ENCODE measurements at places on chromosomes 6 and 20.

DNA sequence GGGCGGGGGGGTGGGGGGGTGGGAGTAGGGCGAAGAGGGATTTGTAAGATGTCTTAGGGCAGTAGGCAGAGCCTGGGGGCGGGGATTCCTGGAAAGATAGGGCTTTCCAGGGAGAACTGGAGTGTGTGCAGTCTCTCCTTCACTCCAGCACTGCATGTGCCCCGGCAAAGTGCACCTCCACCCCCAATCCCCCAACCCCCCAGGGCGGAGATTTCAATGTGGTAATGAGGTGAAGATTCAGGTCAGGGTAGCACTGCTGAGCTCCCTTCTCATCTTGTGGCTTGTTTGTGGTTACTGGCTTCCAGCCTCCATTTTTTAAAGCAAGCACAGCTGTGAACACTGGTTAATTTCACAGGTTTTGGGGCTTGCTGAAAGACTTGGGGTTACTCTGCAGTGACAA, 5.9 kb downstream of the TMEM239 start:
- no peak for DNase-seq

GRCh38 chr20:38751360-38751976, 3.2 kb downstream of the ACTR5 start:
- DNase-seq, result peak; percentile 26

DNA sequence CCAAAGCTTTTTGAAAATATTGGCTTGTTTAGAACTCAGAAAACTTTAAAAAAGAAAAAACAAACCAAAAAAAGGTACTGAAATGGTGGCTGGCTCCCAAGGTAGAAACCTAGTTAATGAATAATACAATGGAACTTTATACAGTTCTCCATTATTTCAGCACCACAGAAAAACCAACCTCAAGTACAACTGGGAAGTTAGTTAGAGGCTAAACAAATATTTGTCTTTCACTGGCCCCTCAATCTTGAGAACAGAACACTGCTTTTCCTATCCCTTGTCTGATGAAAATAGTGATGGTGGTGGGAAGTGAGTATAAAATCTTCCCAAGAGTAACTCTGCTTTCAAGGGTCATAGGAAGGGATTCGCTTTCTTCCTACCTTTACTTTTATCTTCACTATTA, 126.5 kb downstream of the REV3L start:
- DNase-seq, result no peak

- DNase-seq, result no peak
Measured at GRCh38 chr6:43020847-43021246, 576 bp upstream of the RRP36 start.

DNA sequence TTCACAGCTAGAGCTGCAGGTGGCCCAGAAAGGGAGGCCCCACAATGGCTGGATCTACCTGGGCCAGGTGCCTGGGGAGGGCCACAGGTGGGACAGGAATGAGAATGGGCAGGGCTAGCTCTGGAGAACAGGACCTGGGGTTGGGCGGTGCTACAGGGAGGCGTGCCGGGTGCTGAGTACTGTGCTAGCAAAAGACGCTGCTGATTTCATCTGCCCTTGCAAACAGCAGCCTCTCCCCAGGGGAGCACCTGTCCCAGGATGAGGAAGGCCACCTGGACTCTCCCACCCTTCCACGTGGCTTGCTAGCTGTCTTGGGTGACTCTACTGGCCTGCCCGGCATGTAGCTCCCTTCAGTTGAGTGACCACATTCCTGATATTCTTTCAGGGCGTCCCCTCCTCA, 6.6 kb upstream of the YTHDF1 start:
- DNase-seq, result no peak

- no peak for DNase-seq
Measured at GRCh38 chr6:15423286-15423993, 177.6 kb downstream of the JARID2 start.

DNA sequence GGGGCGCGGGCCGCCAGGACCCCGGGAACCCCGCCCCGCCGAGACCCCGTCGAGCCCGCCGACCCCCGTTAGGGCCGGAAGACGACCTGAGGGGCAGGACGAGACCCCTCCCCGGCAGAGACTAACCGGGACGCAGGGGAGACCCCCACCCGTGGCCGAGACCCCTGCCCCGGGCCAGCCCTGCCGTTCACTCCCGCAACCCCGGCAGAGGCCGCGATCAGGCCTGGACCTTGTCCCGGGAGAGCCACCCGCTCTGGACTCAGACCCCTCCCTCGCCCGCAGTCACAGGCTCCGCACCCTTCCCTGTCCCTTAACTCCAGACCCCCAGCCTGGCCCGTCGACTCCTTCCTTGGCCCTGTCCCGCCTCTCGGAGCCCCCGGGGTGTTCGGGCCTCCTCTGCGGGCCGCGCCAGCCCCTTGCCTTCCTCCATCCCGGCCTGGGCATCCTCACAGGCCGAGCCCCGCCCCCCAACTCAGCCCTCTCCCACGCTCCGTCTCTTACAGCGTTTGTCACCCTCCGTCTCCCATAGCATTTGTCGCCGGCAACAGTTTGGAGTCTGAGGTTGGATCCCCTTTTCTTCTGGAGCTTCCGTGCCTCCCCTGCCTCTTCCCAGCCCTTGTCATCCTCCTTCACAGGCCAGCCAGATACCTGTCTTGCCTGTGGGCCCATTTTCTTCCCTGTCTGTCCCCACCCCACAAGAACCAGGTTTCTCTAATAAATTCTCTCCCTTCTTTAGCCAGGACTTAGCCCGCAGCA, 569 bp downstream of the TCEA2 start:
- no peak for DNase-seq

GRCh38 chr6:51301962-51302361, 483.3 kb downstream of the TFAP2B start:
- DNase-seq, result no peak

DNA sequence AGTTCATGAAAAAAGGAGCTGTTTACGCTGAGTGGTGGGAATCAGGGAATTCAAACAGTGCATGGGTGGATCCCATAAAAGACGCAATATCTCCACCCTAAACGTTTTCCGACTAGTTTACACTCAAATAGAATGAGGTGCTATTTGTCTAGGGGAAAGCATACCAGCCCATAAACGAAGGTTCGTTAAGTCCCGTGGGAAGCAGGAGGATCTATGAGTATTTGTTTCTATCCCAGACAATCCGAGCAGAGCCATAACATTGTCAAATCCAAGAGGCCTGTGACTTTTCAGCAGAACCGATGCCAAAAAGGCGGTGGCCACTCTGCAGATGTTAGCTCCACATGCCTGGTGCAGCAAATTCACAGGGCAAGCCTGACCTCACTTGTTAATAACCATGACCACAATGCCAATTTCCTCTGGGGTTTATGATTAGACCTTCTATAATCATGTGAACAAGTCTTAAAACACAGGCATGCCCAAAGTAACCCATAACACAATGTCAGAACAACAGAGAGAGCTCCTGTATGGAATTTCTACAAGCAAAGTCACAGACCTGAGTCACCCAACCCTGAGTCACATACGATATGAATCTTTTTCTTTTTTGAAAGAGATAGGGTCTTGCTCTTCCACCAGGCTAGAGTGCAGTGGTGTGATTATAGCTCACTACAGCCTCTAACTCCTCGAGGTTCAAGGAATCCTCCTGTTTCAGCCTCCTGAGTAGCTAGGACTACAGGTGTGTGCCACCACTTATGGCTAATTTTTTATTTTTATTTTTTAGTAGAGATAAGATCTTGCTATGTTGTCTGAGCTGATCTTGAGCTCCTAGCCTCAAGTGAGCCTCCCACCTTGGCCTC, 123.3 kb downstream of the KIF13A start:
- DNase-seq, result no peak

- no peak for DNase-seq
Measured at GRCh38 chr6:85810558-85810957, 167.9 kb upstream of the SYNCRIP start.

GRCh38 chr20:63977739-63978276, 1.6 kb downstream of the SAMD10 start:
- peak; percentile 33 for DNase-seq
